ENCODE measurements at places on chromosomes 16 and 17.

GRCh38 chr16:55976815-55977214 is 101.6 kb upstream of the CES5A start:
- no peak for DNase-seq

- no peak for DNase-seq
Observed at GRCh38 chr17:81240761-81241160, 1.6 kb downstream of the NDUFAF8 start.

DNA sequence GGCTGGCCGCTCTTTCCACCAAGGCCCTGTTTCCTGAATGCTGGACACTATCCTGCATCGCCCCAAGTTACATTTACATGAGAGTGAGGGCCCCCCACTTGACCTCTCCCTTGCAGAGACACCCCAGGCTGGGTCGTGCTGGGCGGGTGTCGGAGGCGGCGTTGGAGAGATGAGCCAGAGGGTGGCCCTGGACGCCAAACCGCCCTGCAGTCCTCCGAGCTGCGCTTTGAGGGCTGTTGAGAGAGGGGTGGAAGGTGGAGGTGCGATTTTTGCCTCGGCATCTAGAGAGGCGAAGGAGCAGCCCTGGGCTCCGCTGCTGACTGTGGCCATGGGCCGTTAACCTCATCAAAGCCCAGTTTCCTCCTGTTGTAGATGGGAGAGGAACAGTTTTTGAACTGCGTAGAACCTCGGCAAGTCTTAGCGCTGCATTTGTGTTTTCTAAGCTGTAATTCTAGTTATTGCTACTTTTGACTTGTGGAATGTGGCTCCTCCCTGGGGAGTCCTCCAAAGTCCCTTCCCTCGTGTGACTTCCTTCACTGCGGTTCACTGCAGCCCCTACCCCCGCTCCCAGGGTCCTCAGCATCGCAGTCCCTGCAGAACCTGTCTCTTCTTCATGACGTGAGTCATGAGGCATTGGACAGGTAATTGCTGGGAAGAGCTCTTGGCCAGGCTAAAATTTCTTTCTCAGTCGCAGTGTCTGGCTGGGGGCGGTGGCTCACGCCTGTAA is 986 bp upstream of the ELOB start:
- DNase-seq = peak; percentile 35

DNA sequence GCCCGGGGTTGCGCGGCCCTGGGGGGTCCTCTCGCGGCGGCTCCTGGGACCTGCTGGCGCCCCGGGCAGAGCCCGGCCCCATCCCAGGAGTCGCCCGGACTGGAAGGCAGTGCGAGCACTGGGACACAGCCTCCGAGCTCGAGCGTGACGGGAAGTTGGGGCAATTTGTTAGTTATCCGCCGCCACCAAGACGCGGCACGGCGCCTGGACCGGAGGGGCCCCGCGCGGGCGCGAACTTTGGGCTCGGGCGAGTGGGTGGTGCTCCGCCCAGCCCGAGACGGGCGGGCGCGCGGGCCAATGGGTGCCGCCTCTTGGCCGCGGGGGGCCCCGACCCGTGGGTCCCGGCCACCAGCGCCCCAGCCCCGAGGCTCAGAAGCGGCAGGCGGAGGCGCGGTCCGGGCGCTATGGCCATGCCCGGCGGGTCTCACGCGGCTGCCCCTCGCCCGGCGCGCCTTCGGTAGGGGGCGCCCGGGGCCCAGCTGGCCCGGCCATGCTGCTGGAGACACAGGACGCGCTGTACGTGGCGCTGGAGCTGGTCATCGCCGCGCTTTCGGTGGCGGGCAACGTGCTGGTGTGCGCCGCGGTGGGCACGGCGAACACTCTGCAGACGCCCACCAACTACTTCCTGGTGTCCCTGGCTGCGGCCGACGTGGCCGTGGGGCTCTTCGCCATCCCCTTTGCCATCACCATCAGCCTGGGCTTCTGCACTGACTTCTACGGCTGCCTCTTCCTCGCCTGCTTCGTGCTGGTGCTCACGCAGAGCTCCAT is at the start of gene ADORA2B:
ADORA2B (plus strand) TSS at position 372 of the 768 bp plus-strand sequence; CDS start at position 491, 119 bp downstream.
- DNase-seq = peak; percentile 72

DNA sequence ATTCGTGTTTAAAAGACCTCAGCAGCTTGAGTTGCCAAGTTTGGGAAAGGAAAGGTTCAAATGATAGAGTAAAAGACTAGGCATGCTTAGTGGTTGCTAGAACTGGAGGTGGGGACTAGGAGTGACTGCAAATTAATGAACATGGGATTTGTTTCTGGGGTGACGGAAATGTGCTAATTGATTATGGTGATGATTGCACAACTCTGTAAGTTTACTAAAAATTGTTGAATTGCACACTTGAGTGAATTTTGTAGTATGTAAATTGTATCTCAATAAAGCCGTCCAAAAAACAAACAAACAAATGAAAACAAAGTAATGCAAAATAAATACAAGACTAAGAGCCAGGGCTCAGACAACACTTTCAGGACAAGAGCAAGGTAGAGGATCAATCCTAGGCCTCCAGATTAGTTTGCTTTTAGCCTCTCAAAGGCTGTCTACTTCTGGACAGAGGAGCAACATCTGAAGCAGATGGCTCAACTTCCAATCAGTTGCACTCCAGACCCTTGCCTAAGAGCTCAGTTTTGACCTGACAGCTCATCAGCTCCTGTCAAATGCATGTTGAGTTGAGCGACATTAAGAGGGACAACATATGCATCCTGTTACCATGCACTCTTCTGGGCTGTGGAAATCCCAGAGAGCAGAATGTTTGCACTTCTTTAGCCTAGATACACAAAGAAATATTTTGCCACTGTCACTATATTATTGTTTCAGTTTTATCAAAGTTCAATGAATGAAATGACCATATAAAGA is 111.2 kb upstream of the ASIC2 start:
- DNase-seq = no peak

GRCh38 chr16:82993926-82994325 is 367.2 kb downstream of the CDH13 start:
- DNase-seq = peak; percentile 16

- DNase-seq = no peak
Observed at GRCh38 chr16:89431158-89431584, 59.2 kb downstream of the ANKRD11 start.

GRCh38 chr17:28711723-28712031 is at the start of gene PROCA1:
Gene PROCA1 (minus strand): TSS chr17:28711888. CDS start chr17:28711660, 228 bp downstream.
- DNase-seq = no peak

GRCh38 chr16:66443269-66443652 is 16.2 kb downstream of the BEAN1 start:
- DNase-seq = no peak

DNA sequence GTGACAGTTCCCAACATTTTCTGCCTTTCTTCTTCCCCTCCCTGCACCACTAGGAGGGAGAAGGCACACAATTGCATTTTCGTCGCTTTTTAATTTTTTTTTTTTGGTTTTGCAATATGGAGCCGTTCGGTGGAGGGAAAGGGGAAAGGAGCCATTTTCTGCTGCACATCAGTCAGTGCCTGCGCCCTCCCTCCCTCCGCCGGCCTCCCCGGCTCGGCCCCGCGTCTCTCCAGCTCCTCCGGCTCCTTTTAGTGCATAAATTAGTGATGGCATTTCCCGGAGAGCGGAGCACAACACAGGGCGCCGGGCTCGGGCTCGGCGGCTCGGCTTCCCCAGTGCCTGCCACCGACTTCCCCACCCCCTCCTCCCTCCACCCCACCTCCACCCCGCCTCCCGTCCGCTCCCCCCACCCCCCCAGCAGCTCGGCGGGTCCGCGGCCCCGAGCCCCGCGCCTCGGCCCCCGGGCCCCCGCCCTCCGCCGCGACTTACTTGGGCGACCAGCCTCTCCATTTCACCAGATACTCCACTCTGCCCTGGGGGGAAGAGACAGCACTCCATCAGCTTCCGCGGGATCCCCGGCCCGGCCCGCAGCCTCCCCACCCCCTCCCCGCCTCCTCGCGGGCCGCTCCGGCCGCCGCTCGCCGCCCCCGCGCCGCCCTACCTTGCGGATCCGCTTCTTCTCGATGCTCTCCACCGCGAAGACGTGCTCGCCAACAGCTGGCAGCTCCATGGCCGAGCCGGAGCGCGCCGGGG is 542 bp downstream of the CBX4 start:
- peak; percentile 78 for DNase-seq

DNA sequence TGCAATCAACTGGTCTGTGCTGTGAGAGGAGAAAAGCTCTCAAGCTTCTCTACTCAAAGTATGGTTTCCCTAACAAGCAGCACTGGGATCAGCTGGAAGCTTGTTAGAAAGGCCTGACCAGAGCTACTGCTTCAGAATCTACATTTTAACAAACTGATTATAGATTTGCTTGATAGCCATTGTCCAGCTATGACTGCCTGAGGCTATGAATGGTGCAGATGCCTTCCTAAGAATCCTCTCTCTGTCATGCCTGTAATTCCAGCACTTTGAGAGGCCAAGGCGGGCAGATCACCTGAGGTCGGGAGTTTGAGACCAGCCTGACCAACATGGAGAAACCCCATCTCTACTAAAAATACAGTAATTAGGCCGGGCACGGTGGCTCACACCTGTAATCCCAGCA is 28.6 kb downstream of the PKD1L3 start:
- DNase-seq = no peak

GRCh38 chr16:27225536-27226360 is 22.4 kb downstream of the KDM8 start:
- DNase-seq = no peak

DNA sequence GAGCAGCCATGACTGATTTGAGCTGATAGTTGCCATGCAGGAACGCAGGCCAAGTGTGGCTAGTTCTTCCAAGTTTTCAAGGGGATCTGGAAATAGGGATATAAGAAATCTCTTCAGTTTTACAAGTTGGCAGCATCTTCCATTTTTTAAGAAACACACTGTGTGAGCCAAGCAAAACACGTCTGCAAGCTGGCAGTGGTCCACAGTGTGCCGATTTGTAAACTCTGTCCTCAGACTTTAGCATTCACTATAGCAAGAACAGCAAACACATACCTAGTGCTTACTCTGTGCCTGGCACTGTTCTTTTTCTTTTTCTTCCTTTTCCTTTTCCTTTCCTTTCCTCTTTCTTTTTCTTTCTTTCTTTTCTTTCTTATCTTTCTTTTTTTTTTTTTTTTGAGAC is 2.9 kb downstream of the ORAI3 start:
- peak; percentile 67 for DNase-seq

DNA sequence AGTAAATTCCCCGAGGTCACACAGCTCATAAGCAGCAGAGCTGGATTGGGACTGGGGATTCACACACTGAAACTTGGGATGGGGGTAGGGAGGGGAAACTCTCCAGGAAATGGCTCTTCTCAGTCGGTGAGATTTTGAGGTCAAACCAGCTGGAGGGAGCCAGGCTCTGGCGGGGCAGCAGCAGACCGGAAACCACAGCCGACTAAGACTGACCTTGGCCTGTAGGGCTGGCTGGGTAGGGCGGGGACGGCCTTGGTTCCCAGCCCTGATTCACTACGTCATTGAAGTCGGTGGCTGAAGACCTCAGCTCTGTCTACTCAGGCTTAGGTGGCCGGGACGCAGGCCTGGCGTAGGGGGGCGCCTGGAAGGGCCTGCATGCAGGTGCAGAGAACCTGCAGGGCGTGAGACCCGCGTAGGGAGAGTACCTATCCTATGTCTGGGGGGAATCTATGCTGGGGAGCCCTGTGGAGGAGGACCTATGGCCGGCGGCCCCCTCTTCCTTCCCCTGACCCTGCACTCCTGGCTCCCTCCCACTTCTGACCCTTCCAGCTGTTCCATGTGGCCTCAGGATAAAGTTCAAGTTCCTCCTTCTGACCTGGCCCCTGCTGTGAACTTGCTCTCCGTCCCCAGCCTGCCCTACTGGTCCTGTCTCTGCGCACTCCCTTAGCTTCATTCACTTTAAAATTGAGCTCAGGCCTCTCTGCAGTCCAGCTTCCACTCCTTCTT is 11.9 kb upstream of the SLC4A1 start:
- DNase-seq = peak; percentile 25

DNA sequence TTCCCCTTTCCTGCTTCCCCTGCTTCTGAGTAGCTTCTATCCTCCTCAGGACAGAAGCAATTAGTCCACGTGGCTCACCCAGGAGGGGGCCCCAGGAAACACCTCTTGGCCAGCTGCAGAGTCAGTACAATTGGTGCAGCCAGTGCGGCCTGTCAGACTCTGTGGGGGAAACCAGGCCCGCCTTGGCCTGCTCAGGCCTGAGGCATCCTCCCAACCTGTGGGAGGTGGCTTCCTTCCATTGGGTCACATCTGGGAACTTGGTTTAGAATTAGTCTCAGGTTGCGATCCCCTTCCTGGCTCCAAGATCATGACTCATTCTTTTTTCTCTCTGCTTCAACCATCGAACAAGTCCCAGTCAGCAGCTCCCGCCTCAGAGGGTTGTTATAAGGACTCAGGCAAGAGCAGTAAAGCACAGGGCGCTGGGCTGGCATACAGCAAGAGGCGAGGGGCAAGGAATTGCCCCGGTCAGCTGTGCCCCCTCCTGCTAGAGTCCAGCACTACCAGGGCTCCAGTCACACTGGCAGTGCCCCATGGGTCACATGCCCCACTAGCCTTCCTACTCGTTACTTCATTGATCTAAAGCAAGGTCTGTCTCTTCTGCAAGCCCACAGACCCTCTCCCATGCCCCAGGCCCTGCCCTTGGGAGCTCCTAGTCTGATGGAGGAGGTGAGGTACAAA is 8.1 kb upstream of the EPX start:
- peak; percentile 42 for DNase-seq

GRCh38 chr17:18257982-18258355 is 569 bp downstream of the FLII start:
- DNase-seq = peak; percentile 79

DNA sequence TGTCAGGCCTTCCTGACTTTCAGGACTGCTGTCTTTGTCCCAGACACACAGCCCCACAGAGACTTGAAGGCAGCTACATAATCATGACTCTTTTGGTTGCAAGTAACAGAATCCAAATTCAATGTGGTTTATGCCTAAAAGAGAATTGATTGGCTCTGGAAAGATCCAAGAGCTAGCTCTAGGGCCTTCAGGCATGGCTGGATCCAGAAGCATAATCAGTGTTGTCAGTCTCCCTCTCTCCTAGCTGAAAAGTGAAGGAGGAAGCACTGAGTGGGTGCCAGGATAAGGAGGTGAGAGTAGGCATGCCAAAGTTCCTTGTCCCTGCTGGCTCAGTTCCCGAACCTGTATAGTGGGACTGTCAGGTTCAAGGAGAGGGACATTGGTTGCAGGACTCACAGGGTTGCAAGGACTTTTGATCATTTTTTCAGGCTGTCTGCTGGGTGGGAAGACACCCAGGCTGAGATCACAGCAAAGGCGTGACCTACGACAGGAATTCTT is 25.5 kb downstream of the SNX20 start:
- no peak for DNase-seq

DNA sequence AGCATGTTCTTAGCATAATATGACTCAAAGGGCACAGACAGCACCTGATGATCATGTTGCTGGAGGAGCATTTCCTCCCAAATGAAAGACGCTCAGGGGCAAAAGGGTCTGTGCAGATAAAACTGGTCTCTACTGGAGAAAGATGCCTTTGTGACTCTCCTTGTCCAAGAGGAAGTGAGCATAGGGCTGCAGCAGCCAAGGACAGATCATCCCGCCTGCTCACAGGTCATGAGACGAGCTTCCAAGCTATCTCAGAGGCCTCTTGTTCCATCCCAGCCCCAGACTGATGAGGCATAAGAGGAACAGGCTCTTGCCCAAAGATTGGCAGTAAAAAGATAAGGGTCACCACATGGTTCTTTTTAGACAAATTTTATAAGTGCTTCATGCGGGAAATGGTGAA is 141.8 kb downstream of the KATNIP start:
- DNase-seq = no peak
